ENCODE measurements at places on chromosomes 6 and 20. TPM values are rescaled to one million over a fixed set of nuclear protein-coding genes. Genes with fewer than 3 reads are reported as not detected.

GRCh38 chr6:56764081-56764566 lies 121.4 kb upstream of the DST start:
- DNase-seq = no peak

- no peak for DNase-seq
Measured at GRCh38 chr20:41064377-41064776, 35.8 kb downstream of the TOP1 start.

GRCh38 chr6:2264932-2265331 lies 19.5 kb upstream of the GMDS start:
- no peak for DNase-seq

- no peak for DNase-seq
Measured at GRCh38 chr20:1894471-1894950, 696 bp upstream of the SIRPA start.

- no peak for DNase-seq
Measured at GRCh38 chr6:2939315-2940009, 31.9 kb downstream of the SERPINB6 start.

DNA sequence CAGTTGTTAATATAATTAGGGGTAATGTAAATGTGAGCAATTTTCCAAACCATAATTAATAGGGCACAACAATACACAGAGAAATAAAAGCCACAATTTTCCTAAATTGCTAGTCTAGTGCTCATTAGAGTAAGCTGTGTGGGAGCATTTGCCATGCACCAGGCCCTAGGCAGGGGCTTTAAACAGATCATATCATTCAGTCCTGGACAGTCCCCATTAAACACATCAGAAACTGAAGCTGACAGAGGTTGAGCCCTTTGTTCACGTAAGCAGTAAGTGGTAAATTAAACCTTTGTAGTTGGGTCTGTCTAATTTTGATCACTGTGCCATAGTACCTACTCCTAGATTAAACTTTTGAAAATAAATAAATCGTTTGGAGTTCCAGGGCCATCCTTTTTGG lies 931.1 kb downstream of the C6orf118 start:
- no peak for DNase-seq

The ENPP1 gene
- 4.5 TPM for total RNA-seq

The TP53TG5 gene
- not detected for total RNA-seq

The PKHD1 gene
- total RNA-seq = not detected
